Tibial nerve (tissue), 4 donors: ENCODE measurements at places on chromosomes 4 and X.

- H3K27ac ChIP-seq, result no peak overlapping the region
- H3K4me3 ChIP-seq, result no peak overlapping the region
- H3K4me1 ChIP-seq, result no peaks in the 10 kb centered on the region
- no peaks in the 10 kb centered on the region for H3K36me3 ChIP-seq
- DNase-seq, result no peak
Observed at GRCh38 chr4:141142423-141142822, 9.2 kb upstream of the RNF150 start.

GRCh38 chr4:76850010-76850441 lies 47.9 kb downstream of the SOWAHB start:
- no peak for DNase-seq
- H3K4me1 ChIP-seq, result no peaks in the 10 kb centered on the region
- H3K4me3 ChIP-seq, result no peak overlapping the region
- no peaks in the 10 kb centered on the region for H3K27me3 ChIP-seq

GRCh38 chr4:54550395-54551171 lies 107.2 kb upstream of the KIT start:
- H3K4me3 ChIP-seq, result no peak overlapping the region
- no peak for DNase-seq
- H3K27ac ChIP-seq, result no peak overlapping the region
- H3K27me3 ChIP-seq, result no peaks in the 10 kb centered on the region
- no peaks in the 10 kb centered on the region for H3K36me3 ChIP-seq

DNA sequence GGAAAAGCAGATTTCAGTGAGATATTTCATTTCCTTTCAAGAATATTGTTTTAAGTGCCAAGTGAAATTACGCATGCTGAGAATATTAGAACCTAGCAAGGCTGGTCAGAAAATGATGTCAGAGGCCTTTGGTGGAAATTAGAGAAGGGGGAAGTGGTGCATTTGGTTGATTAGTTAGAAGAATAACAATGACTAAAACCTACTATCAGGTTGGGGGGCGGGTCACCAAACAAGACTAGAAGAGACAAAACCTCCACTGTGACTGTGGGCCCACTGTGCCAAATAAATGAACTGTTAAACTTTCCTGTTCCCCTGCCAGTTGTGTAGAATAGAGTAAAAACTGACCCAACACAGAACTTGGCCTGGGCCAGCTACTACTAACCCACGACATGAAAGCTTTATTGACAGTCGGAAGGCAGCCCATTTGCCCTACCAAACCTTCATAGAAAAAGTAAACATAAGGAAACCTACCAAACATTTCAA lies 2.9 kb downstream of the RAPGEF2 start:
- H3K4me1 ChIP-seq, result peaks cover 18% of the 10 kb centered on the region
- H3K27me3 ChIP-seq, result no peaks in the 10 kb centered on the region
- H3K36me3 ChIP-seq, result no peaks in the 10 kb centered on the region
- peak overlapping the region; percentile 100 for H3K4me3 ChIP-seq
- H3K27ac ChIP-seq, result peak overlapping the region; percentile 98

DNA sequence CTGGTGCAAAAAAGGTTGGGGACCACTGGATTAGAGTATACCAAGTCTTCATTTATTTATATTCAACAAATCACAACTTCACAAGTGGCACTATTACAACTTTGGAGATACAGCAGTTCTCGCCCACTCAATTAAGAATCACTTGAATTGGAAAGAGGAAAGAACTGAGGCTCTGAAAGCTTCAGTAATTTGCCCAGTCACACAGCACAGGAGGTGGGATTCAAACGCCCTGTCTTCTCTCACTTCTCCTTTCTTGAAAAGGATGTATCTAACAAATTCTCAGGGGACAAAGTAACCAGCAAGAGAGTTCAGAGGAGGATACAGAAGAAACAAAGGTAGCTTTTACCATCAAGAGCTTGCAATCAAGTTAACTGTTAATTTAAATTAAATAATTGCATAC lies 12.4 kb downstream of the SMIM14 start:
- no peaks in the 10 kb centered on the region for H3K27me3 ChIP-seq
- no peak overlapping the region for H3K4me3 ChIP-seq
- peaks cover 12% of the 10 kb centered on the region for H3K4me1 ChIP-seq
- no peaks in the 10 kb centered on the region for H3K36me3 ChIP-seq

DNA sequence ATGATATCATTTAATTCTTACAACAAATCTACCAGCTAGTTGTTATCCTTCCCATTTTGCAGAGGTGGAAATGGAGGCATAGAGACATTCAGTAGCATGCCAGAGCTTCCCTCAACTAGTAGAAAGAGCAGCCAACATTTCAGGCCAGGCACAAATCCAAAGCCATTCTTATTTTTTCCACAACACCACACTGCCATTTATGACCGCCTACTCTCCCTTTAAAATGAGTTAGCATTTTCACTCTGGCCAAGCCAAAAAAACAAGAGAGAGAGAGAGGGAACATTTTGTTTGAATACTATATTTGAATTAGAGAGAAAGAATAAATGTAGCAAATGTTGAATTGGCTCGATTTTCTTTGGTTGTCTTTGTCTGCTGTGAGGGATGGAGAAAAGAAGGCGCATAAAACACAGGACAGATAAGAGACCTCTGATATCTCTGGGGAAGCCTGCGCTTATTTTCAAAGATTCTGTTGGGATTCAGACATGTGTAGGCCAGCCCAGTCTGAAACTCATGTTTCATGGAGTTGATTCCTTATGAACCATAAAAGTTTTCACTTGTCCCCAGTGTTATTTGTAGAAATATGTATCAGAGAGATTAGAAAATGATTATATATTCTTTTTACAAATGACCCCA lies 265.7 kb downstream of the RAB28 start:
- no peak overlapping the region for H3K4me3 ChIP-seq
- no peak for DNase-seq
- H3K27me3 ChIP-seq, result no peaks in the 10 kb centered on the region
- no peaks in the 10 kb centered on the region for H3K4me1 ChIP-seq

- H3K27me3 ChIP-seq, result no peaks in the 10 kb centered on the region
- H3K4me1 ChIP-seq, result no peaks in the 10 kb centered on the region
- H3K27ac ChIP-seq, result no peak overlapping the region
- H3K36me3 ChIP-seq, result no peaks in the 10 kb centered on the region
- DNase-seq, result no peak
- H3K4me3 ChIP-seq, result no peak overlapping the region
Observed at GRCh38 chr4:156913234-156913633, 58.4 kb downstream of the PDGFC start.

GRCh38 chr4:129094347-129094746 lies 1.0 kb upstream of the SCLT1 start:
- no peak overlapping the region for H3K4me3 ChIP-seq
- DNase-seq, result no peak
- no peaks in the 10 kb centered on the region for H3K27me3 ChIP-seq
- H3K4me1 ChIP-seq, result peaks cover 9% of the 10 kb centered on the region
- H3K27ac ChIP-seq, result peak overlapping the region; percentile 95
- no peaks in the 10 kb centered on the region for H3K36me3 ChIP-seq

- no peaks in the 10 kb centered on the region for H3K36me3 ChIP-seq
- H3K27me3 ChIP-seq, result no peaks in the 10 kb centered on the region
- H3K4me3 ChIP-seq, result no peak overlapping the region
- DNase-seq, result no peak
- no peak overlapping the region for H3K27ac ChIP-seq
Observed at GRCh38 chr4:25211721-25212120, 22.1 kb upstream of the PI4K2B start.

DNA sequence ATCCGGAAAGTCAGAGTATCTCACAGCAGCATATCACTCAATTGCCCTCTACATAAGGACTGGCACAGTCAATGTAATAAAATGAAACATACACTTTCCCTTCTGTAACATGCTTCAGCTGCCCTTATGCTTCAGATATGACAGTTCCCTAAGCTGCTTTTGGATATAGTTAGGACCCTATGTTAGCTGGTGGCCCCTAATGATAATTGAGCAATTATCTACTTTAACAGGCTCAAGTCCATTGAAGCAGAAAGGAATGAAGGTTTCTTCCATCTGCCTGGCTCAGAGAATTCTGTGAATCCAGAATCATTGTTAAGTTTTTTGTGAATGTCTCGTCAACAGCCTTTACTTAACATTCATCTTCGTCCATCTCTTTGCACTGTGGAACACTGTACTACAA lies 951.2 kb upstream of the DIAPH2 start:
- H3K36me3 ChIP-seq, result no peaks in the 10 kb centered on the region
- H3K27me3 ChIP-seq, result no peaks in the 10 kb centered on the region
- H3K27ac ChIP-seq, result no peak overlapping the region
- DNase-seq, result no peak

DNA sequence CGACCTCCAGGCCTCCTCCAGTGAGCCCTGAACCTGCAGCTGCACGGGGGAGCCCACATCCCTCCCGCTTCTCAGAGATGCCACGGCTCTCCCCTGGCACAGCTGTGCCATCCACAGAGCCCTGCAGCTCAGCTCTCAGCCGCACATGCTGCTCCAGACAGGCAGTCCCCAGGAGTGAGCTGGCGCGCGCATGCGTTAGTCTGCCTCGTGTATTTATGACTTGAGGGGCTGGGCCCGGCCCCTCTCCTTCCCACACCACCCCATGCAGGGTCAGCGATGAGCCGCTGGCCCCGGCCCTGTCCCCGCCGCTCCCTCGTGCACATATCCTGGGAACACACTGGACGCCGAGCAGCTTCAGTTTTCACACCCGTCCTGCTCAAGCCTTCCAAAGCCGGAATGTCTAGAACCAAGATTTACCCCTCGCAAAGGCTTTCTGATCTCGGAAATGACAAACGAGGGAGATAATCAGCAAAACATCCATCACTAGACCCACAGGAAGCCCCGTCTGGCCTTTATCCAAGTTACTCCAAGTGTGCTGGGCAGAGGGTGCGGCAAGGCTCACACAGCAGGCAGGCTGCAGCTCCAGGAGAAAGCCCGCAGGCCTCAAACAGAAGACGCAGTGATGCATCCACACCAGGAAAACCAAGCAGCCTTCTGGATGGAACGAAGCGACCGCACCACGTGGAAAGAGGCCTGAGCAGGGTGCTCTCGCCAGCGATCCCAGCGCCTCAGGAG lies 24.3 kb downstream of the GAK start:
- H3K27me3 ChIP-seq, result no peaks in the 10 kb centered on the region
- no peak overlapping the region for H3K4me3 ChIP-seq
- H3K27ac ChIP-seq, result no peak overlapping the region
- DNase-seq, result no peak

GRCh38 chrX:39261446-39262147 lies 460.3 kb downstream of the MID1IP1 start:
- no peaks in the 10 kb centered on the region for H3K4me1 ChIP-seq
- no peak for DNase-seq
- no peaks in the 10 kb centered on the region for H3K36me3 ChIP-seq
- no peak overlapping the region for H3K27ac ChIP-seq

- DNase-seq, result no peak
- no peaks in the 10 kb centered on the region for H3K36me3 ChIP-seq
Observed at GRCh38 chr4:115740806-115741205, 627.4 kb upstream of the NDST4 start.

DNA sequence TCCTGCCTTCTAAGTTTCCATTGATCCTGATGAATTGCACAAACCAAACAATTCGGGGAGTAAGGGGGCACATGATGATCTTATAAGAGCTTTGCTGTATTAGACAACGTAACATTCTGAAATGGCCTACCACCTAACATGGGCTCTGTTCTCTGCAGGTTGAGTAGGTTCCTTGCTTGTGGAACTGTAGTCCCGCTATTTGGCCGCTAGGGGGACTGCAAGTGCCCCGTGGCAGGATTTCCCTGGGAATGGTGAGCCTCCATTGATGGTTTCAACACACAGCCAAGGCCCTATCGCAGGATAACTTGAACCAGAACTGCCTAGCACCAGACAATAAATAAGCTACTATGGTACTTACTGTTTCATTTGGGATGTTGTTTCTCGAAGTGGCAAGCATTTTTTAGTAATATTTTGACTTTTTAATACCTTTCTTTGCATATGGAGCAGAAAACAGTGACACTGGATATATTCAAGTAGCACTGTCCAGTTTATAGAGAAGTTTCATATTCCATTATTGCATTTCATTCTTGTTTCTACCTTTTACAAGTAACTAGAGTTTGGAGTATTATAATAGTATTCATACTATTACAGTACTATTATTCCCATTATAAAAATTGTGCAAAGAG lies 11.9 kb downstream of the AR start:
- H3K4me3 ChIP-seq, result no peak overlapping the region
- H3K36me3 ChIP-seq, result no peaks in the 10 kb centered on the region
- no peak overlapping the region for H3K27ac ChIP-seq

DNA sequence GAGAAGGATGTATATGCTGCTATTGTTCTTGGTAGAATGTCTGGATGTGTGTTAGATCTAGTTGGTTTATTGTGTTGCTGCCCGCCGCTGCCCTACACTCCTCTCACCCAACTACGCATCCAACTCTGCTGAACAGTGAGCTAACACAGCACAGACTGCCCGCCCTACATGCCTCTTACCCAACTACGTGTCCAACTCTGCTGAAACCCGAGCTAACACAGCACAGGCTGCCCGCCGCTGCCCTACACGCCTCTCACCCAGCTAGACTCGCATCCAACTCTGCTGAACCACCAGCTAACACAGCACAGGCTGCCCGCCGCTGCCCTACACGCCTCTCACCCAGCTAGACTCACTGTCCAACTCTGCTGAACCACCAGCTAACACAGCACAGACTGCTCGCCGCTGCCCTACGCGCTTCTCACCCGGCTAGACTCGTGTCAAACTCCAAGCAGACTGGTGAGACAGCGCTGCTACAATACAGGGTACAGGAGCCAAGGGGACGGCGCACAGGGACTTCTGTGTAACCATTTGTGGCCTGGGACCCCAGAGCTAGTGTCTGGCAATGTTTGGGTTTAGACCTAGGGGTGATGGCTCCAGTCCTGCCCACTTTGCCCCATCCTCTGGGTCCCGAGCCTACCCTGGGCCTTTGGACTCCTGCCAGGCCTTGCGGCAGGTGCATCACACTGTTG lies 11.6 kb upstream of the CTBP1 start:
- no peaks in the 10 kb centered on the region for H3K4me1 ChIP-seq
- no peaks in the 10 kb centered on the region for H3K36me3 ChIP-seq
- DNase-seq, result no peak
- no peak overlapping the region for H3K27ac ChIP-seq
- H3K4me3 ChIP-seq, result no peak overlapping the region

- no peaks in the 10 kb centered on the region for H3K27me3 ChIP-seq
- no peak overlapping the region for H3K4me3 ChIP-seq
- H3K4me1 ChIP-seq, result no peaks in the 10 kb centered on the region
- no peaks in the 10 kb centered on the region for H3K36me3 ChIP-seq
- no peak overlapping the region for H3K27ac ChIP-seq
Observed at GRCh38 chr4:164906368-164906767, 29.4 kb downstream of the APELA start.

DNA sequence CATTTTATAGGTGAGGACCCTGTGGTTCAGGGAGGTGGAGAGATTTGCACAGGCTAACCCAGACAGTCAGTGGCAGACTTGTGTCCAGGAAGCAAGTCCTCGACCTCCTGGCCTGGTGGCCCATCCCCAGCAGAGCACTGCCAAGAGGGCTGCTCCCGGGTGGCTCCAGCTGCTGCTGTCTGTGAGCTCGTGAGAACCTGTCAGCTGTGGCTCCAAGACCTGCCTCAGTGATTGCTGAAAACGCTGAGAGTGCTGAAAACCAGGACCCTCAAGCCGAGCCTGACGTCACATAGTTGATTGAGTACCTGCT lies 74.2 kb downstream of the RTL9 start:
- H3K27ac ChIP-seq, result no peak overlapping the region
- no peaks in the 10 kb centered on the region for H3K4me1 ChIP-seq
- DNase-seq, result no peak
- no peak overlapping the region for H3K4me3 ChIP-seq
